ENCODE measurements at places on chromosomes 3 and 15.

DNA sequence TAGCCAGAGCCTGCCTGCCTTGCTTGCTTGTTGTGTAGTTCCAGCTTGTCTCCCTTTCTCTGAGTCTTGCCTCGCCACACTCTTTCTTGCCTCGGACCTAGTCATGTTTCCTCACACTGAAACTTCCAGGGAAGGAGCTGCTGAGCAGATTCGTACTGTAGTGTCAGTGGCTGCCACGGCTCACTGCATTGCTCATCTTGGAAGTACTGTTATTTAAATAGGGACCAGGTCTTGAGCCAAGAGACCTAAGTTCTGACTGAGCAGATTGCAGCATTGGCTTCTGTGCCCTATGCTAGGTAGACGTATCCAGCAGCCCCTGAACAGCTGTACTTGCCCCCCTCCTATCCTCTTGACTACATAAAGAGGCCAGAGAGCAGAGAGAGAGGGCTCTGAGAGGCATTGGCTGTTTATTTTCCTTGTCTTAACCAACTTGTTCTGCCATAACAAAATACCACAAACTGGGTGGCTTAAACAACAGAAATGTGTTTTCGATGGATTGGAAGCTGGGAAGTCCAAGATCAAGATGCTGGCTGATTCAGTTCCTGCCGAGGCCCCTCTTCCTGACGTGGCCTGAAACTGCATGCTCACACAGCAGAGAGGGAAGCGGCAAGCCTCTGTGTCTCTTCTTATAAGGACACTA lies 5.8 kb upstream of the RARRES1 start:
- DNase-seq: no peak

DNA sequence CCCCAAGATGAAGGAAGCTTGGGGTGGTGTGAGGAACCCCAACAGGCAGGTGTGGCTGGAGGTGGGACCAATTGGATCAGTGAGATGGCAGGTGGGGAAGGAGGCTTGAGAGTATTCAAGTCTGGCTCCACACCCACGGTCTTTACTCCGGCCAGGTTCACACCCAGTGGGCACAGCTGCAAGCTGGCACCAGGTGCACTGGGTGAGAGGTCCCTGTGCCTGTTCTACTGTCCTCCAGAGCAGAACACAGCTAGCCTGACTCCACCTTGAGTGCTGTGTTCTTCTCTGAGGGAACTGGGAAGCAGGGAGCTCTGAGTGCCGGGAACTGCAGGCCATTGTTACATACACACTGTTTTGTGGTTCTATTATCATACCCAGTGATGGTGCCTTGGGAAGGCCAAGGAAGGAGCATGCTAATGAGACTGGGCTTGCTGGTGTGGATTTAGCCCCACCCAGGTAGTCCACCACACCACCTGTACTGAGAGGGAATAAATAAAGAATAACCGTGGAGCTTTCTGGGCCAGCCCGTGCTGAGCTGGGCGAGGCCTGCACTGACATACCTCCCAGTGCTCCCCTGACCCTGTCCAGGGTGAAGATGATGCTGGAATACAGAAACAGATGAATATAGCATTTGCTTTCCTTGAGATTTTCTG lies 93.4 kb downstream of the ABHD5 start:
- no peak for DNase-seq

DNA sequence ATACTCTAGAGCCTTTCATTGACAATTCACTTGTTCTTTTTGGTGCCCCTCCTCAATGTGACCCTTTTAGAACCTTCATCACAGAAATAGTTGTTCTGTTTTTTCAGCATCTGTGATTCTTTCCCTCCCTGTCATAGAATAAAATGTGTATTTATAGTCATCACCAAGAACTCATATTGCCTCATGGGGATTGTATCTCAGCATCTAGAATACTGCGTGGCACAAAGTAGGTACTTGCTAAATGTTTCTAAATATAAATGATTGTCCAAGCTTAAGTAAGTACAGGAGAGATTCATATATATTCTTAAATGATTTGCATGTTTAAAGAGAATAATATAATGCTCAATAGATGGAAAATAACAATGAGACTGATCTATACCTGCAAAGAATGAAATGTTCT lies 190.1 kb downstream of the FNDC3B start:
- DNase-seq: no peak

DNA sequence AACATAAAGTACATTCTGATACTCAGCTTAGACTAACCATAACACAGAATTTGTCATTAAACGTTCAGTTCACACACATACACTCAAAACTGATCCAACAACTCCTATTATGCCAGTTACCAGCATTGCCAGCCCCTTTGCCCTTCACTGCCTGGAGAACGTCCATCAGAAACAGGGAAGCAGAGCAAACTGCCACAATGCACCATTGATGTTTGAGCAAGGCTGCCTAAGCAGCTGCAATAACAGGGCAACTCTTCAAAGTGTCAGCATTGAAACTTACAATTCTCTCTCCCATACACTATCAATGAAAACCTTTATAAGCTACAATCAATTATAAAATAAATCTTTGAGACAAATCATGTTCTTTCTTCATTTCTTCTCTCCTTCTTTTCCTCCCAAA lies 85.1 kb downstream of the ZBTB20 start:
- DNase-seq: no peak

DNA sequence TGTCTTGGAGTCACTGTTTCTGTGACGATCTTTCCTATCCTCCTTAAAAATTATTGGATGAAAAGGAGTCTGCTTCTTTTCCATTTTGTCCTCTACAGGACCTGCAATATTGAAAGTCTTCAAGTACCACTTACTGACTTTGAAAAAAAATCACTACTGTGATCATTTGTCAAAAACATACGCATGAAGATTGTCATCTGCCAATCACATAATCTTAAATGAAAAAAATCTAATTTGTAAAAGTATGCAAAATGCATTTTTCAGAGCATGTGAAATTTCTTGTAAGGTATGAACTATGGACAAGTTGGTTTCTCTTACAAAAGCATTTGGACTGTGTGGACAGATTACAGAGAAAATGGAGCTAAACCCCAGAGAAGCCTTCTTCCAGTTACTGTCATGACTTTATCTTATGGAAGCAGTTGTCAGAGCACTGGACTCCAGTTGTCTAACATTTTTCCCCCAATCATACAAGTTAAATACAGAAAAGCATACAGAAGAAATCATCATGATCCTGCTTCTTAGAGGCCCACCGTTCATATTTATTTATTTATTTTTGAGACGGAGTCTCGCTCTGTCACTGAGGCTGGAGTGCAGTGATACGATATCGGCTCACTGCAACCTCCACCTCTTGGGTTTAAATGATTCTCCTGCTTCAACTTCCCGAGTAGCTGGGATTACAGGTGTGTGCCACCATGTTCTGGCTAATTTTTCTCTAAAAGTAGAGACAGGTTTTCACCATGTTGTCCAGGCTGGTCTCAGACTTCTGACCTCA lies 3.4 kb upstream of the PXK start:
- DNase-seq: no peak

- no peak for DNase-seq
Measured at GRCh38 chr3:116155841-116156240, 289.4 kb downstream of the LSAMP start.

- no peak for DNase-seq
Measured at GRCh38 chr3:151818361-151818760, 4.4 kb downstream of the AADAC start.

- DNase-seq: no peak
Measured at GRCh38 chr15:43845421-43845820, 18.6 kb downstream of the WDR76 start.

DNA sequence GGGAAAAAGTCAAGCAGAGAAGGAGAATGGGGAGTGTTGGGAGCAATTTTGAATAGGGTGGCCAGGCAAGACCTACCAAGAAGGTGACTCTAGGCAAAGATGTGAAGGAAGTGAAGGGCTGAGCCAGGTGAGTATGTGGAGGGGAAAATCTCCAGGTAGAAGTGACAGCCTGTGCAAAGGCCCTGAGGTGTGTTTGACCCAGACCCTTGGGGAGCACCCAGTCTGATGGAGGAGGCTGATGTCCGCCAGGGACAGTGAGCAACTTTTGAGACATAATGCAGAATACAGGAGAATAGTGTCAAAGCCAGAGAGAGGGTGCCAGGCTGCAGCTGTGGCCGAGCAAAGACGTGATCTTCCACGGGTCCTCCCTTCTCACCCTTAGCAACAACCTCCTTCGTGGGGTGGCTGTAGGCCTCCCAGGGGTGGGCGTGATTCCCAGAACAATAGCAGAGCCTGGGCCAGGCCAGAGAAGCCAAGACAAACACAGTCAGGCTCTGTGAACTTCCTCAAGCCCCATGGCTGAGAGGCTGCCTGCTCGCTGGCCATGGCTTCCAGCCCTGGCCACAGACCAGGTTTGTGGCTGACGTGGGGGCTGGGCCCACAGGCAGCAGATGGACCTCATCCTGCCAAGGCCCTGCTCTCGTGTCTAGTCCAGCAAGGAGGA lies 58.1 kb downstream of the SLC6A6 start:
- no peak for DNase-seq

GRCh38 chr15:68407141-68407885 lies 24.6 kb downstream of the ITGA11 start:
- peak; percentile 17 for DNase-seq

DNA sequence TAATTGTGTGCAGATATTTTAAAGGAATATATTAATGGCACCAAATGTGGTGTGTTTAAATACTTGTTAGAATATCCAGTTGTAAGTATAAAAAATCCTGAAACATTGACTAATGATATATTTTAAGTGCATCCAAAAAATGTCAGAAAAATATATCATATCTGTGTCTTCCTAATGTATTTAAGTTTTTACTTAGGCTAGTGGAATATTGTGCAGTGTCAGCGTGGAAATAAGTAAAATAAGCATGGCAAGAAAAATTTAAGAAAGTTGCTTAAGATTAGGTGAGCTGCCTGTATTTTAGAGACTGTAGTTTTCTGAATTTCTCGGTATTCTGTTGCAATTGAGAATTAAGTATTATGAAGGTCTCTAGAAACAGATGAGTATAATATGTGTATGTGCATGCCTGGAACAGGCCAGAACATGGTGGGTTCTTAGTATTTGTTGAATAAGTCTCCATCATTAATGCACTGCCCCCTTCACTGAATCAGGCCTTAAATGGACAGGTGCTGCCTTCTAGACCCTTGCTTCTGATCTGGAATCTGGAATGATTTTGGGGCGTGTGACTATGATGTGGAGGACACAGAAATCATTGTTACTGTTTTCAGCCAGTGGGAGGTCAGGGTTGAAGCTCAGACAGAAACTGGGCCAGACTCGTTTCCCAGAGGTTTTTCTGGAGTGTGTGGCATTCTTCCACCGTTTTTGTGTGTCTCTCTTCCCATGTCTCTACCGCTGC lies 86.1 kb downstream of the TRAK1 start:
- no peak for DNase-seq

DNA sequence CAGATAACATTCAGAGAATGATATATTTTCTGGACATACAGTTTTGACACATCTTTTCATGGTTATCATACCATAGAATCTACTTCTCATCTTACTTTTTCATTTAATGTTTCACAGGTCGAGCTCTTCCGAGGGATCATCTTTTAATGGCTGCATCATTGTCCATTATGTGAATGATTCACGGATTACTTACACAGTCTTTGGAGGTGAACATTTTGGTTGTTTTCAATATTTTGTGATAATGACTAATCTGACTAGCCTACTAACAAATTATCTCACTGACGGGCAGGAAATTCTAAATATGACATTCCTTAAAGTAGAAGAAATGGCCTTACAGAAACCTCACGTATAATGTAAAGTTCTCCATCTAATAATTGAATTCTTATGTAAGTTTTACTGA lies 209.1 kb upstream of the STRIT1 start:
- no peak for DNase-seq

DNA sequence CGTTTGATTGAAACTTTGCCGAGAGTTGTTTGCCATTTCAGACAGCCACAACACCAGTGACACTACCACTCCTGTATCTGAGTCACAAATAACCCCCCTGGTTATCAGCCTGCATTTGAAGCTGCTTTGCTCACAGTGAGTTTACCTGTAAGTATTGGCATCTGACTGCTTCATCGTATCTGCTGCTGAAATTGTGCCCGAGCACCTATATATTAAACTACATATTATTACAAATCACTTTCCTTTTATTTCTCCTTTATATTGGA lies 39.2 kb upstream of the SPSB4 start:
- no peak for DNase-seq

- DNase-seq: no peak
Measured at GRCh38 chr15:39998511-39999077, 40.4 kb downstream of the SRP14 start.

DNA sequence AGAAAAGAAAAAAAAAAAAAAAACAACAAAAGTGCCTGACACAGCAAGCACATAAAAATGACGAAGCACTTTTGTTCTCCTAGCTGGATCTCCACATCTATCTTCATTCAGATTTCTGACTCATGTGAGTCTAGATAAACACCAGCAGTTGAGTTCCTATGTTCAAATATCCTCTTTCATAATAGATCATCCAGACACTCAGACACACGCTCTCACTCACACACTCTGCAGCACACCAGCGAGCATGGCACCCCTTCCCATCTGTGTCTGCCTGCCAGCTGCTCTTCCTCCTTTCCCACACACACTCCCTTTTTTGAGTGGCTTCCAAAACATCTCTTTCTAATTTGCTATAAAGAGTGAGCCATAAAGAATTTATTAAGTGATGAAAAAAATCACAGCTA lies 19.8 kb upstream of the CELF6 start:
- no peak for DNase-seq

DNA sequence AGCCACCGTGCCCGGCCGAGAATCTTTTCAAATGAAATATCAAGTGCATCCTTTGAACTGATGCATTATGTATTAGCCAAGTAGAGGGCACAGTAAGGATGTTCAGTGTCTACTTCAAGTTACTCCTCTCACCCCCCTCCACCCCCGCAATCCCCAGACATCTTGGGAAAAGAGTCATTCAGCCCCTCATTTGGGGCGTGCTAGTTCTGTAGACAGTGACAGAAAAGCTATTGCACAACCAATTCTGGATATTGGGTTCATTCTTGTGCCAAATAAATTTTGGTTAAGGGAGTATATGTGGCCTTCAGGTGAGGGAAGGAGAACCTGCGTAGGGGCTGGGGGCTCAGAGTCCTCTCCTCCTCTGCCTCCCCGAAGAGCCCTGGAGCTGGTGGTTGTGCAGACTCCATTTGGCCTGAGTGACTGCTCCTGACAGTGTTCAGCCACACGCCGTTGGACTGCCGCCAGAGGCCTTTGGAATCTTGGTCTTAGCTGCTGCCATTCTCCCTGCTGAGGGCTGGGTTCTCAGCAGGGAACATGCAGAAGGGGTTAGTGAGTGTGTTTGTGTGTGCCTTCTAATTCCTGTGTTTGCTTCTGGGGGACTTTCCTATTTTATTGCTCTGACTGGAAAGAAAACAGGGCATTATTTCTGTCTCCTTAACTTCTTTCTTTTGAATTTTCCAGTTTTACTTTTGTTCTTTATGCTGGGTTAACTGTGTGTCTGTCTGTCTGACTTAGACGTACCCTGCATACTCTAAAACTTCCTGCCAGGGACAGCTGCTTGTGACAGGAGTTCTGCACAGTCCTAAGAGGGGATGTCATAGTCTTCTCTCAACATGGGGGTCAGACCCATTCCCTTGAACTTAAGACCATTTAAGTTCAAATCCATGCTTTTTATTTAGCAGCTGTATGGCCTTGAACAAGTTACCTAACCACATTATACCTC lies 21.0 kb downstream of the RARB start:
- no peak for DNase-seq

- DNase-seq: no peak
Measured at GRCh38 chr3:193978030-193978429, 157.9 kb upstream of the HES1 start.

- no peak for DNase-seq
Measured at GRCh38 chr3:5739299-5739935, 551.9 kb downstream of the EDEM1 start.
